Left ventricle myocardium inferior (tissue), 1 donor: ENCODE measurements at places on chromosomes 13 and 19.

DNA sequence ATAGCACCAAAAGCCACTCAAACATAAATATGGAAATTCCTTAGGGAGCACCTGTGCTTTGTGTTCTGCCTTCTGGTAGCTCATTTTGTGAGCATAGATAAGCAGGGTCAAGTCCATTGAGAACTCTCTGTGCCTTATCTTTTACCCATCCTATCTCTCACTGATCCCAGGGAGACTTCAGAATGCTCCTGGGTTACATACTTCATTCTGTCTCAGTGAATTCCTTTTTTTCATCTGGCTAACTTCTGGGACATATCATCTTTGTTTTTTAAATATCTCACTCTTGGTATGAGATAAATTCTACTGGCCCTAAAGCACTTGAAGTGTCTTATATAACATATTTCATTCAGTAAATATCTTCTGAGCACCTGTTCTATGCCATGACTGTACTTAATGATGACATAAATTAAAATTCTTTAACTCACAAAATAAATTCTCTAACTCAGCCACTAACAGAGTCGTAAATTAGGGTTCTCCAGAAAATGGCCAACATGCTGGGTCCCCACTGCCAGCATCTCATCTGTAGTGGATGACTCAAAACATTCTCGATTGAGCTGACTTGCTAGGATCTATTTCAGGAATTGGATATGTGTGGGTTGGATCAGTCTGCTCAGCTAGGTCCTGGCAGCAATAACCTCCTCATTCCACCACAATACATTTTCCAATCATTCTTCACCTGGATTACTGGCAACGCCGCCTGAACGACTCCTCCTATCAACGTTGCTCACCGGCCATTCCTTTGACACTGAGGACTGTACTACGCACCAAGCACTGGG, 170.2 kb downstream of the FOXO1 start:
- DNase-seq, result no peak

GRCh38 chr13:105518086-105518485, 1017.4 kb downstream of the EFNB2 start:
- DNase-seq, result no peak

- DNase-seq, result no peak
Observed at GRCh38 chr13:48539550-48539949, 6.7 kb upstream of the RCBTB2 start.

GRCh38 chr13:101763191-101763590, 310.7 kb downstream of the ITGBL1 start:
- DNase-seq, result no peak

GRCh38 chr13:59447031-59447430, 716.7 kb downstream of the DIAPH3 start:
- DNase-seq, result no peak
